ENCODE measurements at places on chromosomes 12 and 14. TPM values are rescaled to one million over a fixed set of nuclear protein-coding genes. Genes with fewer than 3 reads are reported as not detected.

WDR89 gene
- 8.3 TPM for polyA plus RNA-seq

GPRC5D gene
- polyA plus RNA-seq = 0.45 TPM

C3AR1 gene
- polyA plus RNA-seq = not detected

GPR84 gene
- polyA plus RNA-seq = 0.09 TPM

CLBA1 gene
- polyA plus RNA-seq = 1.6 TPM

CISTR gene
- polyA plus RNA-seq = not detected

RAB5B gene
- polyA plus RNA-seq = 62.4 TPM

CNTN1 gene
- polyA plus RNA-seq = 4.0 TPM

B4GALNT1 gene
- polyA plus RNA-seq = 2.3 TPM

RFX4 gene
- polyA plus RNA-seq = 0.05 TPM

HHIPL1 gene
- 1.5 TPM for polyA plus RNA-seq

RDH5 gene
- 6.0 TPM for polyA plus RNA-seq

TAS2R7 gene
- polyA plus RNA-seq = not detected

DNA sequence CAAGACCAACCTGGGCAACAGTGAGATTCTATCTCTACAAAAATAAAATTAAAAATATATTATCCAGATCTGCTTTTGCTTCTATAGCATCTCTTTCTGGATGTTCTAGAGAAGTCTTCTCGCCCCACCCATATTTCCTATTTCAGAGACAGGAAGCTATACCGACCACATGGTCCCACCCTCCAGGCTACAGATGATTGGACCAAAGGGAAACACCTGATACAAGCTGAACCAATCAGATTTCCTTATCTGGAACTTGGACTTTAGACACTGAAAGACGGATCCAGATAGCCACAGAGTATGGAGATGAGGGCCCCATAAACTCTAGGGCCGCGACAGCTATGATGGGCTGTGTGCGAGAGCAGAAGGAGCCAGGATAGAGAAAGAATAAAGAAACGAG is 48.7 kb downstream of the CCDC60 start:
- no peak for DNase-seq

DNA sequence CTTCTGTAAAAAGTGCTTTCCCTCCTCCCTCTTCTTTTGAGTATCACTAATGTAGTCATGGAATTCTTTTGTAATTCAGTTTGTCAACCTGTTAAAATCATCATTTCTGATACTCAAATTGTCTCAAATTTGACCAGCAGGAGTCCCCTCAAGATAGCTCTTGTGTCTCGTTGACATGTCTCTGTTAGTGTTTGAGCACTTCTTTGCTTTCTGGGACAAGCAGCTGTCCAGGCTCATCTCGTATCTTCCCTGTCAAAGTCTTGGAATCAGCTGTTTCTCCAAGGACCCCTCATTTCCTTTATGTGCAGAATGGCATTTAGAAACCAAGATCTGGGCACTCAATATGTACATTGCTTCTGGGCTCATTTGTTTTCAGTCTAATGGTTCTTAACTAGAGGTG is 10.7 kb downstream of the CIPC start:
- DNase-seq = no peak

DNA sequence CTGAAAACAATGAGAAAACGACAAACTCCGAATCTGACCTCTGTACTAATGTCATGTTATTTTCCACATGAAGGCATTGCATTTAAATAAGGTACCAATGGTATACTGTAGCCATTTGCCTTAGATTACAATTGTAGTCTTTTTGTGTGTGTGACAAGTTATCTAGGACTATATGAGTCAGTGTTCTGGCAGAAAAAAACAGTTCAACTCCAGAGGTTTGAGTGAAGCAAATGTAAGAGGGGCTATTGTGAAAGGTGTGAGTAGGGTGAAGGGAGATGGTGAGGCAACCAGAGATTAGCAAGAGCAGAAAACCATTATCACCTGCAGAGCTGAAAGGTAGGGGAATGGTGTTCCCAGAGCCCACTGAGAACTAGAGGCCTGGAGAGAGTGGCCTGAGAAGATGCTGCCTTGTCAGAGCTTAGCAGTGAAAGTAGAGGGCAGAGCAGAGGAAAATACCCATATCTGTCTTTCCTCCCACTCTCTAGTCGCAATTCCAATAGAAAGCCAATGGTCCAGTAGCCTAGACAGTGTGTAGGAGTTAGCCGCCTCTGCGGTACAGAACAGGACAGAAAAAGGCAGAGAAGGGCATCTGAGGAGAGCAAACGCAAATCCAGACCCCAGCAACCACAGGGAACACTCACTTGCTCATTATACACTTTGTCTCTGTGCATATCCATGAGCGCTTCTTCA is 112.2 kb downstream of the DYRK2 start:
- no peak for DNase-seq

DNA sequence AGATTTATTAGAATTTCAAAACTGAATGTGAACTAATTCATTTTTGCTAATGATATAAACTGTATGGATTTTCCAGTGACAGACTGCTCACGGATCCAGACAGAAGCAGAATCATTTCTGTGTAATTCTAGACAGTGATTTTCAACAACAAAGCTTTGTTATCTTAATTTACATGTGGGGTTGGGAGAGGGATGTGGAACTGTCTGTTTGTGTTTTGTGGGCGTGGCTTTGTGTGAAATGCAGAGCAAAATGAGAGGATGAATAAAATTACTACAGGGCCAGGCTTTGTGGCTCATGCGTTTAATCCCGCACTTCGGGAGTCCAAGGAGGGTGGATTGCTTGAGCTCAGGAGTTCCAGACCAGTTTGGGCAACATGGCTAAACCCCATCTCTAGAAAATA is 834.7 kb downstream of the GALC start:
- DNase-seq = no peak

DNA sequence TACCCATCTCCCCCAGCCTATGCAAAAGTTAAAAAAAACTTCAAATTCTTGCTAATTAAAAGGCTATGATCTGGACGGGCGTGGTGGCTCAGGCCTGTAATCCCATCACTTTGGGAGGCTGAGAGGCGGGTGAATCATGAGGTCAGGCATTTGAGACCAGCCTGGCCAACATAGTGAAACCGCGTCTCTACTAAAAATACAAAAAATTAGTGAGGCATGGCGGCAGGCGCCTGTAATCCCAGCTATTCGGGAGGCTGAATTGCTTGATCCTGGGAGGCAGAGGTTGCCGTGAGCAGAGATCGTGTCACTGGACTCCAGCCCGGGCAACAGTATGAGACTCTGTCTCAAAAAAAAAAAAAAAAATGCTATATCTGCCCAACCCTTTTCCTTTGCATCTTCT is 925.4 kb downstream of the GALC start:
- no peak for DNase-seq

- no peak for DNase-seq
Observed at GRCh38 chr12:110301065-110301806, 20.2 kb downstream of the ATP2A2 start.

- no peak for DNase-seq
Observed at GRCh38 chr12:87982208-87982607, 47.0 kb downstream of the C12orf50 start.

GRCh38 chr12:49809906-49810389 is 18.3 kb downstream of the NCKAP5L start:
- DNase-seq = no peak

GRCh38 chr12:6996040-6996441 is 22.2 kb downstream of the LPCAT3 start:
- no peak for DNase-seq

DNA sequence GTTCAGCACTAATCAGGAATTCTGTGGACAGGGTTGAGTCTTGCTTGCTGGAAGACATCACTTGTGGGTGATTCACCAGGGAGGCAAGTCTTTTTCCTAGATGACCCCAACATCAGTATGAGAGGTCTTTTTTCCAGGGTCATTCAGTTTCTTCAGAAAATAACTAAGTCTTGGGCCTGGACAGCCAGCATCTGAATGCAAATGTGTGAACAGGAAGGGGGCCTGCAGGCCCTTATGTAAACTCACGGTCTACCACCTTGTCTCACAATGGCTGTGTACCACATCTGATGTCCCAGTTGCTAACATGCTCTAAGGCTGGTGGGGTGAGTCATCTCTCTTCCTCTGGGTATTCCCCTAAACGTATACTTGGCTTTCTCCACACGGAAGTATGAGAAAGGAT is 79.2 kb downstream of the HECTD4 start:
- DNase-seq = no peak

DNA sequence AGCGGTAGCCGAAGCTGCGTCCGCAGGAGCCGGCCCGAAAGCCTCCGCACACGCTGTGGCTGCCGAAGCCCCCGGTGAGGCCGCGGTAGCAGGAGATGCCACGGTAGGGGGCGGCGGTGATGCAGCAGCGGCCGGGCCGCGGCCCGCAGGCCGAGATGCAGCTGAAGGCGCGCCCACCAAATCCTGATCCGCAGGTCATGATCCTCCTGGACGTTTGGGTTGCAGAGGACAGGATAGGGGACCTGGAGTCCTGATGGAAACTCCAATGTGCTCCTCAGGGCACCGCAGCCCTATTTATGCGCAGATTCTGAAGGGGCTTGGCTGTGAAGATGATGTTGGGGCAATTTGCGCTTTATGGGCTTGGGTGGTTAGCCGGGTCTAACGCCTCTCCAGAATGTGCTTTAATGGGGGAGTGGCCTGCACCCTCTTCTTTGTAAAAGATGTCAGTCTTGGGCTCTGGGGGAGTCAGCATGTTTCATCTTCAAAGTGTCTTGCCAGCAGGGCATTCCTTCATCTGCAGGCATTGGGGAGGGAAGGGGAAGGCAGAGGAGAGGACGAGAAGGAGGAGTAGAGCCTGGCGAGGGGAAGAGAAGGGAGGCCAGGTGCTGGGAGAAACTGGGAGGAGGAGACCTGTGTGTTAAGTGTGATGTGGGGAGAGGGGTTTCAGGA is at the start of gene KRT81:
Gene KRT81, minus strand, starts transcription at position 268 of the 669 bp plus-strand sequence. Its CDS starts 69 bp downstream, at position 199.
- no peak for DNase-seq

DNA sequence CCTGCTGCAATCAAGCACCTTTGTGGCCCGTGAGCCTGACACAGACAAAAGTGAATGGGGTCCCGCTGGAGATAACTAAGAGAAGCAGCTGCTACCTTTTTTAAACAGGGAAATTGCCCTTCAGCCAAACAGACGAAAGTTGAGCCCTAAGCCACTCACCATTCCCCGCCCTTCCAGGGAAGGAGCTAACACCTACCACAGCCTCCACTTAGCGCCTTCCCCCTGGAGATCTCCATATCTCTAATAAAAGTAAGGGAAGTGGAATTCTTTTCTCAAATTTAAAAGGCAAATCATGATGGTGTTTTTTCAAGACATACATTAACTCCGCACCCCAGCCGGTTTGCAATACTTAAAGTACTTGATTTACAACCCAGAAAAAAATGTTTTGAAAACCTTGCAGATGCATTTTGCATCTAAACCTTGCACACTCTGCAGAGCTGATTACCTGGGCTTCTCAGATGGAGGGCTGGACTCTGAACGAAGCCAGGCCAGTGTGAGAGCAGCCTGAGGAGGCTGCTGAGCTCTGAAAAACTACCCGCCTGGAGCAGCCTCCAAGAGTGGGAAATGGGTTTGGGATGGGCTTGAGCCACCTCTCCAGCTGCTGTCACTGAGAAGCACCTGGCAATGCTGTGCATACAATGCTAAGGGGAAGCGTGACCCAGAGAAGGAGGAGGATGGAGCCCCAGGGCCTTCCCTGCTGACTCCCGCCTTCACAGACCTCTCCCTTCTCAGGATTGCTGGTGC is 10.0 kb downstream of the NUAK1 start:
- DNase-seq = no peak

- DNase-seq = no peak
Observed at GRCh38 chr14:50055461-50056228, 60.7 kb downstream of the VCPKMT start.

DNA sequence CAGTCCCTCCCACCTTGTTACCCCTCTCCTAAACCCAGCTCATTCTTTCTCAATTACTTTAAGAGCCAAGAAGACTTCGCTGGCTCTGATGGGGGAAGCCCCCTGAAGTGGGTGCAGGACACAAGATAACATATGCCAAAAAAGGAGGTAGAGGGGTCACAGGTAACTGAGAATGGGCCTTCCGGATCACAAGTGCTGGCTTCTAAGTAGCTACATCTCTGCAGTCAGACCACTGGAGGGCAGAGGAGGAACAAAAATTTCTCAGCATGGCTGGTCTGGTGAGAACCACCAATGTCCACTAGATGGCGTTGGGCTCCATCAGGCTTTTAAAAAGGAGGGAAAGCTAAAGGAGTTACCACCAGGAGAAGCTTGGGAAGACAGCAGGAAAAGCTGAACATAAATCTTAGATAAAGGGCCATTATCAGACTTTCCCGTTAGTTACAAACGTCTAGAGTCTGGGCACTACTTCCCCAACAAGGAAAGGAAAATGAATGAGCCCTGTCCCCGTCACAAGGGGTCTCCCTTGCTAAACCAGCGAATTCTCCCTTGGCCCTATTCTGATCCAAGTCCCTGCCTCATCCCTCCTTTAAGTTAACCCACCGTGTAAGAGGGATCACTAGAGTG is 11.6 kb upstream of the CDH24 start:
- peak; percentile 84 for DNase-seq

DNA sequence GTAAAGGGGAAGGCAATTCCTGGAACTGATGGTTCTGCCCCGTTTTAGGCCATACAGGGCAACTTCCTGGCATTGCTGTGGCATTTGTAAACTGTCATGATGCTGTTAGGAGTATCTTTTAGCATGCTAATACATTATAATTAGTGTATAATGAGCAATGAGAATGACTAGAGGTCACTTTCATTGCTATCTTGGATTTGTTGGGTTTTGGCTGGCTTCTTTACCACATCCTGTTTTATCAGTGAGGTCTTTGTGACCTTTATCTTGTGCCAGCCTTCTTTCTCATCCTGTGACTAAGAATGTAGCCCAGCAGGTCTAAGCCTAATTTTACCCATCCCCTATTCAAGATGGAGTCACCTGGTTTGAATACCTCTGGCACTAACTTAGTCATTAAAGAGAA is 51.2 kb downstream of the TESPA1 start:
- no peak for DNase-seq

DNA sequence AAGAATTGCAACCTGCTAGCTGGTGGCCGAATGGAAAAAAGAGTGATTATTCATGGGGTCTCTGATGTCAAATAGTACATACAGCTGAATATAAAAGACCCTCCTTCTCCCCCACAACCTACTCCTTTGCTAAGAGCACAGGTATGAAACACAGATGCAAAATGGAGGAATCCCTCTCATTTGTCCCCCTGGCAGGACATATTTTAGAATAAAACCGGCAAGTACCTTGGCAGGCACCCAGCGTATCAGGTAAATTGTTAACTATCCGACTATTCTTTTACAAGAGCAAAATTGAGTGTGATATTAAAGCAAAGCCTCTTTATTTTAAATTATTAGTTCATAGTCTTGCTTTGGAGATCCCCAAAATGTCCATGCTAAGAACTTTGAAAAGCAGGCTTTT is 73.7 kb upstream of the USP44 start:
- no peak for DNase-seq

Measured in H1 (cell line).